AG08395 (cell line): ENCODE measurements at places on chromosomes 4 and X.
A peak's percentile ranks its signal among the peaks of the same experiment; 100 is the strongest.

GRCh38 chr4:25862411-25863346 is at the start of gene SEL1L3:
Gene SEL1L3 (minus strand): TSS chr4:25862988. CDS start chr4:25862836, 152 bp downstream.
- peak; percentile 29 for DNase-seq

DNA sequence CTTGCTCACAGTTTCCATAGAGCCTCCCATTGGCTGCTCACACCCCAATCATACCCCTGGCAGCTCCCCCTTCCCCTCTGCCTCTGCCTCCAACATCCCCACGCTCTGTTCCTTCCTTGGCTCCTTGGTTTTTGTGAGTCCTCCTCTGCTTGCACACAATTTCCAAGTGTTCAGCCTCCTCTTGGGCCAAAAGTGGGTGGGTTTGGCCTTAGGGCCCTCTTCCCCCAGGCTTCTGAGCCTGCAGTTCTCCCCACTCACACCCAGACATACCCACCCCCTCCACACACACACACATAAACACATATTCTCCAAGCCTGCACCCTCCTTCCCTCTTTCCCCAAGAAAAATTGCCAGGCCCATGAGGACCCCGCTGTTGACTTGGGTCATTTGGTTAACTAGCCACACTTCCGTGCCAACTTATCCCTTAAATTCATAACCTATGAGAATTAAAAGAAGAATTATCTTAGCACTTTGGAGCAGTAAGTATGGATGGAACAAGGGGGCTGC is 4.5 kb downstream of the APLN start:
- DNase-seq = no peak

GRCh38 chr4:89175611-89176010 is 64.3 kb downstream of the TIGD2 start:
- no peak for DNase-seq

DNA sequence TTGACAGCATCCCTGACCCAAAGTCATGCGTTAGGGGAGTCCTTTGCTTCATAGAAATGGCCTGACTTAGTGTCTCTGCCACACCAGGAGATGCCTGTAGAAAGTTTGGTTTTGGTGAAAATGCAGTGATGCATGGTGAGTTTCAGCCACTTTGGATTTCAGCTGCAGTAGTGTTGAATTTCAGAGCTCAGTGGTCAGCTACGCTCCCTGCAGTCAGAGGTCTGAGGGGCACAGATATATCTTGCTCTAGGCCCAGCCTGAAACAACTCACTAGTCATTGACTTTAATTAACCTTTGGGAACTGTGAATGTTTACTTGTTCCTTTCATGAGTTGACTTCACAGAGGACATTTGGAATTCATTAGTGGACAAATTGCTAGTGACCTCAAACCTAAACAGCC is 17.5 kb downstream of the RBMX2 start:
- DNase-seq = no peak

- peak; percentile 68 for DNase-seq
Measured at GRCh38 chrX:107716816-107717700, 58.5 kb downstream of the TSC22D3 start.

- DNase-seq = no peak
Measured at GRCh38 chr4:120070196-120070595, 3.5 kb upstream of the MAD2L1 start.

GRCh38 chrX:40524423-40524822 is 56.3 kb upstream of the ATP6AP2 start:
- DNase-seq = peak; percentile 25

DNA sequence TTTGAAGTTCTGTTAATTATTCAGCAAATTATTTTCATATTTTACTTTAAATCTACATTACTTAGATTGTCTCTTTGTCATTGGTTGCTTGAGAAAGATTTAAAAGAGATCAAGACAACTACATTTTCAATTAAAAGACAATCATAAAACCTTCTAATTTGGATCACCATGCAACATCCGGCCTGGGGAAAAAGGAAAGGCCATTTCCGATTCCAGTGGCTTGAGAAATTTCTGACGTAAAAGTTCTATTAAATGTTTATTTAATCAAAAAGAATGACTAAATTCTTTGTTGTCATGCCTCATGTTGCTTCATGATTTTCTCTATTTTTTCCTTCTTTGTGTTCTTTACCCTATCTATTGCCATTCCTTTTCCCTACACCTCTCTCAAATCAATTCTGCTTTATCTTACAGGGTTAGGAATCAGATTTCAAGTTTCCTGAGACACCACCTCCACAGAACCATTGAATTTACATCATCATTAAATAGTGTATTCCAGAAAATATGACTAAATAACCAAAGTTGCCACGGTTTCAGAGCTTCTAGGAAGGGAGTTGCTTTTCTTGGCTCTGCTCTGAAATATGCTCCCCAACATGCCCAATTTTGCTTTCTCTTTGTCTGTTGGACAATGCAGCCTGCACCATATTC is 124.6 kb upstream of the ACSL4 start:
- DNase-seq = no peak

DNA sequence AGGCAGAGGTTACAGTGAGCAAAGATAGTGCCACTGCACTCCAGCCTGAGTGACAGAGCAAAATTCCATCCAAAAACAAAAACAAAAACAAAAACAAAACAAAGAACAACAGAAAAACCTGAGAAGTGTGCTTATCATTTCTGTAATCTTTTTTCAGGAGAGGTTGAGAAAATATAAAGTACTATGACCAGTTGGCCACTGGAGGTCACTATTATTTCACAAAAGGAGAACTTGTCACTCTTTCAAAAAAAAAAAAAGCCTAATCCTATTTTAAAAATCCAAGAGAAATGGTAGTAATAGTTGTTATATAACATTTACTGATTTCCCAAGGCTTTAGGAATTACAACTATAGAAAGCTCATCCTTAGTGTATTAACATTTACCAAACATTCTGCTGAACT is 24.9 kb upstream of the RNF150 start:
- peak; percentile 47 for DNase-seq

- DNase-seq = no peak
Measured at GRCh38 chr4:48242511-48243195, 27.0 kb downstream of the TEC start.

- DNase-seq = no peak
Measured at GRCh38 chr4:16075061-16075460, 8.8 kb downstream of the PROM1 start.

DNA sequence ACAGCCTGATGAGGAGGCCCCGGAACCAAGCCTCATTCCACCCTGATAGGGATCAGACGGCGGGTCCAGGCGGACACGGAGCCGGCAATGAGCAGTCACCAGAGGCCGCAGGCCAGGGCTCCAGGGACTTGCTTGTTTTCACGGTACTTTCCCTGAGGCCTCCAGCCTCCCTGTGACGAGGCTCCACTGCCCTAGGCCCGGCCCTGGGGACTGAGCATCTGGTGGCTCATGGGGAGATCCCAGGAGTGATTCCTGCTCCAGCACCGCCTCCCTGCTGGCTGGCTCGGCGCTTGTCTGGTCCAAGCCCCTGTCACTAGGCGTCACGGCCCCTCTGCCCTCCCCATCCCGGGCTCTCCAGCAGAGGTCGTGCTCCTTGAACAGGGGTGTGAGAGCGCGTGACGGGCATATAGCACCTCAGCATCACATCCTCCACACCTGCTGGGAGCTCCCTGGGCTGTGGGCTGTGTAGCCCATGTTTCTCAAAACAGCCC is 14.1 kb downstream of the HTRA3 start:
- no peak for DNase-seq

GRCh38 chrX:15988661-15989603 is 134.3 kb upstream of the AP1S2 start:
- DNase-seq = peak; percentile 84

DNA sequence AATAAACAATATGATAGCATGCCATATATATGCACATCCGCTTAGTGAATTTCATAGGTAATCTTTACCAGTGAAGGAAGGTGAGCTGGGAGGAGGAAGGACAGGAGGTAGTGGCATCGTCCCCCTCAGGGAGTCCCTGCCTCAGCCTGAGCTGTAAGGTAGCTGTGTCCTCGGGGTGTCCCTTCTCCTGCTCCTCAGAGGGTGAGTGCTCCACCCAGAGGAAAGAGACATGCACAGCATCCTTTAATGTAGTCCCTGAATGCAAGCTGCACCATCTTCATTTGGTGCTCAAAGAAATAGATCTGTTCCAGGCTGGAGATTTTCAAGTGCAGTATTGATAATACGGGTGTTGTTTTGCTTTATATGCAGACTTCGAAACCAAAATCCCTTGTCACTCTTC is 330.4 kb upstream of the SFRP2 start:
- DNase-seq = no peak
